ENCODE measurements at places on chromosomes 4 and X.

- no peak for DNase-seq
Measured at GRCh38 chr4:79429113-79429903, 21.3 kb upstream of the GK2 start.

DNA sequence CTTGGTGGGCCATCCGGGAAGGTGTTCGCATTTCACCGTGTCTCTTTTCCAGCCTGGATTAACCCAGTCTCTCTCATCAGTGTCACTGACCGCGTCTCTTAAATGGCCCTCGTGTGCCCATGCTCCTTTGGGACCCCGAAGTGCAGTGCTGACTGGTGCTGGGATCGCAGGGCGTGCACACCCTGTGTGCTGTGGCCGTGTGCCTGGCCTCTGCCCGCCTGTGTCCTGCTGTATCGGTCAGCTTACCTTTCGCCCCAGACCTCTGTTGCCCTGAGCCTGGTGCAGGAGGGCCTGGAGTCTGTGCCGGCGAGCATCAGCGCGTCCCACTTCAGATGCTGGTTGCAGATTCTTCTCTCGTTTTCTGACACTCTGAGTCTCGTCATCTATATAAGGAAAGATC is 68.3 kb upstream of the HGFAC start:
- no peak for DNase-seq

- no peak for DNase-seq
Measured at GRCh38 chr4:138677748-138678147, 337.8 kb upstream of the NOCT start.

- DNase-seq: no peak
Measured at GRCh38 chr4:118325431-118325830, 27.4 kb downstream of the PRSS12 start.

GRCh38 chr4:123256901-123257300 is 139.7 kb upstream of the SPRY1 start:
- DNase-seq: no peak

GRCh38 chr4:7778510-7779431 is 160.9 kb downstream of the AFAP1 start:
- no peak for DNase-seq

DNA sequence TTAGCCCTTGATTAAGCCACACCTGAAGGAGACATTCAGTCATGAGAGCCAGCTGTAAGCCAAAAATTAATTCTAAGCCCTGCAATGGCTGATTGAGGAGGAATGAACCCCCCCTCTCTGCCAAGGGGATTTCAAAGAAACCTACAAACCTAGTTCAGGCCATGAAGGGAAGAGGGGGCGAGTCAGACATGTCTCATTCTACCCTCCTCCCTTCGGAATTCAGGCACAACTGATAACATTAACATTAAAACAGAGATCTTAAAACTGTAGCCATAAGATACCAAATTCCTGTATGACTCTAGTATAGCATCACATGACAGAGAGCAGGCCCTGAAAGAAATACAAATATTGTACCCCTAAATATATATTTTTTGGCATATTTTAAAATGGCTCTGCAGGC is 40.4 kb upstream of the AFAP1 start:
- DNase-seq: no peak

DNA sequence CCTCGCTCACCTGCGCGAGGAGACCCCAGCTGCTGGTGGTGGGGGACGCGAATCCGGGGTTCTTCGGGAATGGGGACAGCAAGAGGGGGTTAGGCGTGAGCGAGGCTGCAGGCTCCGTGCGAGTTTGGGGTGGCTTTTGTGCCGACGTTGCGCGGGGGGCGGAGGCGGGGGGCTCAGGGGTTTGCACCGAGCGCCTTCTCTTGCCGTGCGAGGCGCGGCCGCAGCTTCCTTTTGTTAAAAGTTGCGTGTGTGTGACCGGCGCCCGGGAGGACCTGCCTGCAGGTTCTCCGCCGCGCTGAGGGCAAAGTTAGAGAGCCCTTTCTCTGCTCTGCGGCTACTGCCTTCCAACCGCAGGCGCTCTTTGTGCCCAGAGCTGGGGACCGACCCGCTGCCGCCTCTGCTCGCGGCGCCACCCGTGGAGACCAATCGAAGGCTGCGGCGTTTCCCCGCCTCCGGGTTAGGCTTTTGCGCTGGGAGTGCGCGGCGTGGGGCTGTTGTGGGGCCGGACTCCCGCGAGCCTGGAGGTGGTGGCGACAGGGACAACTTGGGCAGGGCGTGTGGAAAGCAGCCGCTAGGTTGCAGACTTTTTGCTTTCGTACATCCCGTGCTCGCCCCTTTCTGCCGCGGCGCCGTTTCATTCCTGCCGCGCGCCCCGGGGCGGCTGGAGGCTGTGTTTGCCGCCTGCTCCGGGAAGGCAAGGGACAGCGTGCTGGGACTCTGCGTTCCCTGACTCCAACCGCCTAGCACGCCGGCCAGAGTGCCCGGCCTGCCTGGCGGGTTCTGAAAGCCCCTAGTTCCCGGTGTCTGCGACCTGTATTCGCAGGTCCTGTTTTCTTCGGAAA is 716 bp downstream of the KIT start:
- no peak for DNase-seq

GRCh38 chr4:83174844-83175414 is 60.4 kb upstream of the PLAC8 start:
- no peak for DNase-seq

GRCh38 chr4:52408471-52408870 is 250.6 kb downstream of the USP46 start:
- DNase-seq: no peak

- DNase-seq: no peak
Measured at GRCh38 chr4:179867300-179867878, 2375.8 kb upstream of the TENM3 start.

GRCh38 chrX:111102636-111103035 is 6.6 kb downstream of the PAK3 start:
- no peak for DNase-seq

DNA sequence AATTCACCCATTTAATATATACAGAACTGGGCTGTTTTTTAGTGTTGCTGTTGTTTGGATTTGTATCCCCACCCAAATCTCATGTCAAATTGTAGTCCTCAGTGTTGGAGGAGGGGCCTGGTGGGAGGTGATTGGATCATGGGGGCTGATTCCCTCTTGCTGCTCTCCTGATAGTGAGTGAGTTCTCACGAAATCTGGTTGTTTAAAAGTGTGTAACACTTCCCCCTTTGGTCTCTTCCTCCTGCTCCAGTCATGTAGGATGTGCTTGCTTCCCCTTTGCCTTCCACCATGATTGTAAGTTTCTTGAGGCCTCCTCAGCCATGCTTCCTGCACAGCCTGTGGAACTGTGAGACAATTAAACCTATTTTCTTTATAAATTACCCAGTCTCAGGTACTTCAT is 141.6 kb upstream of the AADAT start:
- no peak for DNase-seq

- DNase-seq: no peak
Measured at GRCh38 chrX:137432609-137433008, 133.3 kb upstream of the ZIC3 start.

DNA sequence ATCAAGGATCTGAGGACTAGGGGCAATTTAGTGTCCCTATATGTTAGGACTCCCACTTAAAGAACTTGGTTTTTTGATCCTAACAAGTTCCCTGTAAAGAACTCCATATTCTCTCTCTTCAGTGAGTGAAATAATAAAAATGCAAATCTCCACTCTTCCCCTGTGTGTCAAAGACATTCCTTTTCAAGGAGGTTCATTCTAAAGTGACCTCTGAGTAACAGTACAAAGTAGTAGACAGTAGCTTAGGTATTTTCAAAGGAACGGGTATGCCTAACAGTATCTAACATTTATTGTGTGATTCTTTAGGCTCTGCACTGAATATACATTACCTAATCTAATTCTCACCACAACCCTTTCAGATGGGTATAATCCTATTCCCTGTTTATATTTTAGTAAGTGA is 58.4 kb upstream of the SCOC start:
- DNase-seq: no peak

DNA sequence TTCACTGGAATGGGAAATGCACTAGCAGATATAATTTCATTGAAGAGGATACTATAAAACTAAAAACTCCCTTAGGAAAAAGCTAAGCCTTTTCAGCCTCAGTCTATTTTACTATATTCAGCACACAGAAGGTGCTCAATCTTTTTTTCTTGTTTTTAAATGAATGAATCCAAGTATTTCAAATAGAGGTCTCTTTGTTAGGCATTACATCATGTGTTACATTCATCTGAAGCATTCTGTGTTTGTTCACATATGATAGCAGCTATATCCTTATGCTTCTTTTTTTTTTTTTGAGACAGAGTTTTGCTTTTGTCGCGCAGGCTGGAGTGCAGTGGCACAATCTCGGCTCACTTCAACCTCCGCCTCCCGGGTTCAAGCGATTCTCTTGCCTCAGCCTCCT is 278.4 kb downstream of the CAMK2D start:
- no peak for DNase-seq

- DNase-seq: no peak
Measured at GRCh38 chrX:124018023-124018422, 56.5 kb downstream of the STAG2 start.

DNA sequence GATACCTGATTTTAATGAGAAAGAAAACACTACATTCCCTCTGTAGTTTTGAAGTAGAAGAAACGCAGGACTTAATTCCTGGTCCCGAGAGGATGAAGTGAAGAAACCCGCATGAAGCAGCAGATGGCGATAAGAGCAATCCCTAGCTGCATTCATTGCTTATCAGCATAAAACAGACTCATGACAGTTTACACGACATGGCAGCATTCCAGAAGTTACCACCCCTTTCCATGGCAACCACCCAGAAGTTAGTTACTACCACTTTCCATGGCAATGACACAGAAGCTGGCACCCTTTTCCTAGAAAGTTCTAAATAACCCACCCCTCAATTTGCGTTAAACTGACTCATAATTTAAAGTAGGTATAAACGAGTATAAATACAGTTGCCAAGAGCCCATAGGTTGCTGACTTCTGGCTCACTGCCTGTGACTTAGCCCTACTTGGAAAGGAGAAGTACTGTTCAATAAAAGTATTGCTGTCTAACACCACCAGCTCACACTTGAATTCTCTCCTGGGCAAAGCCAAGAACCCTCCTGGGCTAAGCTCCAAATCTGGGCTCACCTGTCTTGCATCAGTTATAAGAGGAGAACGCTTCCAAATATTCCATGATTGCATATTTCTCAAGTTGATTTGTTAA is 5.5 kb upstream of the XAGE2 start:
- no peak for DNase-seq

GRCh38 chr4:120753854-120754253 is 168.7 kb downstream of the PRDM5 start:
- no peak for DNase-seq

- no peak for DNase-seq
Measured at GRCh38 chr4:164935363-164935762, 42.1 kb downstream of the TRIM61 start.

- DNase-seq: no peak
Measured at GRCh38 chr4:48905363-48906015, 1.1 kb downstream of the OCIAD2 start.

GRCh38 chr4:94741304-94741703 is 16.5 kb upstream of the BMPR1B start:
- no peak for DNase-seq

- no peak for DNase-seq
Measured at GRCh38 chr4:1802720-1803522, 9.8 kb downstream of the FGFR3 start.

GRCh38 chr4:158667651-158668198 is 4.0 kb downstream of the C4orf46 start:
- DNase-seq: no peak

DNA sequence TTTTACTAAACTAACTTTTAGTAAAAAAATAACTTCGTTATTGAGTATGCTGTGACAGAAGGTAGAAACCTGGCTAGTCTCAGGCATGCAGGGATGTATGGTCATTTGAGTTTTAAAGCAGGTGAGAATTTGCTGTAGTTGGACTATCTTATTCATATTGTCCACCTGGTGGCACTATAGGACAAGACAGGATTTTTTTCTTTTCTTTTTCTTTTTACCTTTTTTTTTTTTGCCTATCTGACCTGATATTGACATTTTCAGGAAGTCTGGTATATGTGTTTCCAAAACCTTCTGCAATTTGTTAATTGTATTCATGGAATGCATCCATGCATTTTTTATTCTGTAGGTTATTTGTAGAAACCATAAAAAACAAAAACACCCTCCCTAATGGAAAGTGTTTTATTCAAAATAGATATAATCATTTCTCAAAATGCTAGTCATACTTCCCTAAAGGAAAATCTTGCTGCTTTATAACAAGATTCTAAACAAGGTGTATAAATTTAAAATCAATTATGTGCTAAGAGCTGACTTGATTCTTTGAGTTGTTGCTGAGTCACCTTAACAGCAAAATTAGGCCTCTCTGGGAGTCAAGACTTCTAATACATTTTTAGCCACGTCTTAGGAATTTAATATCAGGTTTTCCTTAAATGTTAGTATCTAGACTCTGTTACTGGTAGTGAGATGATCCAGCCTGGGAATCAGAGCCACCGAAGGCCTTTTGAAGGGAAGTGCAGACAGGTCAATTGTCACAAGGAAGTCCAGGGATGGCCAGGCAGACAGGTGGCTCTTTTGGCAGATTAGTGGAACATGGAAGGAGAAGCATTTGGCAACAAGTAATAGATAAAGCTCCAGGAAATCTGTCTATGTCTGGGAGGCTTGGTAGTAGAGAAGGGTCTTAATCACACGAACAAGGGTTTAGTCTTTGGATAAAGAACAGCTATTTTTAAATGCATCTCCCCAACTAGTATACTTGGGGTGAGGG is 201.3 kb upstream of the GNPDA2 start:
- DNase-seq: no peak

DNA sequence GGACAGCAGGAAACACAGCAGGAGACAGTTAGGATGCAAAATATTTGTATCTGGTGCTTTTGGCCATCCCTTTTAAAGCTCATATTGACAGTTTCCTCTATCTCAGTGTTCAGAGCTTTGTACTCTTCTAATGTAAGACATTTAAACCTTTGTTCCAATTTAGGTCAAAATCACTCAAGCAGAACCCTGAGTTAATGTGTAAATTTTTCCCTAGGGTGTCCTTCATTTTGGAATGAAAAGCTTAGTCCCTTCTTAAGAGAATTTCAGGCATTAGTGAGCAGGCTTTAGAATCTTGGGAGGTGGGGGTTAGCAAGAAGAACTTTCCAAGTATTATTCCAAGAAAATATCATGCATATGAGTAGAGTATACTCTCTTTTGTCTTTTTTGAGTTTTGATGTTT is 188.7 kb downstream of the GBA3 start:
- DNase-seq: no peak

GRCh38 chr4:151276787-151277562 is at the start of gene PRSS48:
Gene PRSS48, plus strand, starts transcription at chr4:151277161. Its CDS starts 12 bp downstream, at chr4:151277173.
- peak; percentile 63 for DNase-seq

GRCh38 chr4:153001626-153002025 is 65.5 kb downstream of the FHDC1 start:
- no peak for DNase-seq
